T-helper 1 cell (primary cell): ENCODE measurements at places on chromosomes 12 and 14.
A peak's percentile ranks its signal among the peaks of the same experiment; 100 is the strongest.

- DNase-seq = peak; percentile 40
Measured at GRCh38 chr14:70714055-70714550, 72.4 kb downstream of the TTC9 start.

GRCh38 chr14:69987406-69988121 is 108.3 kb downstream of the SMOC1 start:
- DNase-seq = no peak

DNA sequence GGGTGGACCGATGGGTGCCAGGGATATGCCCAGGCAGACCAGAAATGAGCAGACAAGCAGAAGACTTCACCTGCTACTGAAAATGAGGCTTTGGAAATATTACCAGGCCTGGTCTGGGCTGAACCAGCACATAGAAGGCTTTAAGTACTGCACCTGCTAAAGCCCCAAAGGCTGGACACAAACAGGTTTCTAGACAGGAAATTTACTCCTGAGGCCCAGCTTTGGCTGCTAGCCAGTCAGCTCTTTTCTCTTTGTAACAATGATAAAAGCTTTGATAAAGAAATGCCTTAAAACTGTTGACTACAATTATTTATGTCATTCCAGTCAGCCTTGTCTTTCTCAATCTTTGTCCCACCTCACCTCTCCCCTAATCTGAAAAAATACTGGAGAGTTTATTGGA is 228.9 kb upstream of the EGLN3 start:
- DNase-seq = no peak

DNA sequence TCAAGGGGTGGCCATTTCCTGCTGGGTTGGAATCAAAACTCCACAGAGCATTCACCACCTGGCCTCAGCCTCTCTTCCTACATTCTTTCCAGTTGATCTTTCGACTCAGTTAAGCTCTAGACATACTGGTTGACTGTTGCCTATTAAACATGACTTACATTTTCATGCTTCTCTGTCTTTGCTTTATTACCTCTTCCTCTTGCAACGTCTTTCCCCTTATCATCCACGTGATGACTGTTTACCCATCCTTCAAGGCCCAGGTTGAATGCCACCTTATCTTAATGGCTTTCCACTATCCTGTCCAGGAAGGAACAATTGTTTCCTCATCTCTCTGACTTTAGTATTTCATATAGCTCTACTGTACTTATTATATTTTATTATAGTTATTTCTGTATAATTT is 24.4 kb upstream of the CCDC175 start:
- DNase-seq = no peak

DNA sequence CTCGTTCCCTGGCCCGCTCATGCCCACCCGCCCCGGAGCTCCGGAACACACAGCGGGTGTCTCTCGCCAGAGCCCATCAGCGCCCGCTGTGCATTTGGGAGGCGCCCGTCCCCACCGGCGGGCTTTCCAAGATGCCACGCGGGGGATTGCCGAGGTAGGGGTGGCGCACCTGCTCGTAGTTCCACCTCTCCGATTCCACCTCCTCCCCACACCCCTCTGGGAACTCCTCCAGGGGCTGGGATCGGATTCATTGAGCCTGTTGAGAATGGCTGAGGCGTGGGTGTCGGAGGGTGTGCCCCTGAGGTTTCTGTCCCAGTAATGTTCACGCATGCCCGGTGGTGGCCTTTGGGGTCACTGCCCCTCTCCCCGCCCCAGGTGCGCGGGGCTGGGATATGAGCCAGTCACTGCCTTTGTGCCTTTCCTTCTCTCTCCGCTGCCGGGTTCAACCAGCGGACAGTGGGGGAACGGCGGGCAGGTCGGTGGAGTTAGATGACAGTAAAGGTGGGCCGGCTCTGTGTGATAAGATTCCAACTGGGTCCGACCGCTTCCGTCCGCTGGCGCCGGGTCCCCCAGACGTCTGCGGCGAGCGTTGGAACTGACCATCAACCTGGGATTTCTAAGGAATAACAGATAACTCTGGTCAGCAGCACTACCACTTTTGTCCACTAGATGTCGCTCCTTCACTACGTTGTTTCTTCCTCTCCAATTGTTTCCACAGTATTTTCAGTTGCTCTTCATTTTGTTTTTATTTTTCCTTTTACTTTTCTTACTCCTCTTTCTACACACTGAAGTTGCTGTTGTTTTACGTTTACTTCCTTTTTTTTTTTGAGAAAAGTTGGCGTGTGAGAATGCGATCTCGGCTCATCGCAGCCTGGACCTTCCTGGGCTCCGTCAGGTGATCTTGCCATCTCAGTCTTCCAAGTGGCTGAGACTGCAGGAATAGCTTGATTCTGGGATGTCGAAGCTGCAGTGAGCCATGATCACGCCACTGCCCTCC is 178.1 kb upstream of the ALG10B start:
- peak; percentile 61 for DNase-seq

GRCh38 chr12:89238593-89238992 is 113.7 kb downstream of the DUSP6 start:
- no peak for DNase-seq

DNA sequence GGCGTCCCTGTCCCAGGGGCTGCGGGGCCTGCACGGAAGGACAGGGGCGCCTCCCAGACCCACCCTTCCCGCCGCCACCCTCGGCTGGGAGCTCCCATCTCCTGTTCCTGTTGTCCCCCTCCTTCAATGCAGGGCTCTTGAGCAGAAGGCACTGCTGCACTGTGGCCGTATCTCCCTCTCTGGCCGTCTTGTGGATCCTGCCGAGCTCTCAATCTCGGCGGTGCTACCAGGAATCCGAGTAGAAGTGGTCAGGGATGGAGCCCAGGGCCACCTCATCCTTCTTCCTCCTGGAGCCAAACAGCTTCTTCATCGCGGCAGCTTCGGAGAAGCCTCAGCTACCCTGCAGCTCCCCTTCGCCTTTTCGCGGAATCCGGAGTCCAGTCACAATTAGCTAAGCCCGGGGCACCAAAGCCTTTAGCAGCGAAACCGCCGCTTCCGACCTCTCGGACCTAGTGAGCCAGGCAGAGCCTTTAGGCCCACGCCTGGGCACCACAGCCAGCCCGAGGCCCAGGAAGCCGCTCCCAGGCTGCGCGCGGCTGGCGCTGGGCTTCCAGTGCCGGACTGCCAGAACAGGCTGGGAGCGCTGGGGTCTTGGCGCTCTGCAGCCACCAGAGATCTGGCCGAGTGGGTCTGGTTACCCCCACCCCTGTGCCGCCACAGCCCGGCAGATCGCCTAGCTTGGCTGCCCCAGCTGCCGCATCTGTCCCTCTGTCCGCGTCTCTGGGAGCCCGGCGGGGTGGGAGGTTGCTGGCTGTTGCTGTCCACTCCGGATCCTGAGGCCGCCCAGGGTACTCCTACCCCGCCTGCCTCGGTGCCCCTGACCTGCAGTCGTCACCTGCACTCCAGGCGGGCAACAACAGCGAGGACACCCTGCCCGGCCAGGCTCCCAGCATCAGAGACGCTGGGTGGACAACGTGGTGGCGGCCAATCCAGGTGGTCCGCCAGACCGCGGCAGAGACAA is 69.1 kb downstream of the ASCL4 start:
- no peak for DNase-seq

- DNase-seq = no peak
Measured at GRCh38 chr12:83010169-83010804, 323.6 kb downstream of the TMTC2 start.

- DNase-seq = no peak
Measured at GRCh38 chr14:80346395-80346794, 135.1 kb upstream of the DIO2 start.

DNA sequence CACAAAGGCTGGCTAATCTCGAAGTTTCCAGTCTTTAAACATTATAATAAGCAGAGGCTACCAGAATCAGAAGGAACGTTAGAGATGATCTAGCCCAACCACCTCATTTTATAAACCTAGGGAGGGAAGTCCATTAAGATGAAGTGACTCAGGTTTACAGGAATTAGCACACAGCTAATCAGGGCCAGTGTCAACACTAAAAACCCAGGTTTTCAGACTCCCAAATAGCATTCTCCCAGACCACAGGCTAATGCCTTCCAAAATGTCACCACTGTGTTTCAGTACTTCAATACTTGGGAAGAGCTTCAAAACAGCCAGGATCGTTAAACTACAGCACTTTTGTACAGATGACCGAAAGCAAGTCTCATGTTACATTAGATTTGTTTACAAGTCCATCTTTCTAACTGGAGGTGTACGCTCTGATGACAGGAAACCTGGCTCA is 89.2 kb downstream of the FOXN3 start:
- no peak for DNase-seq

- no peak for DNase-seq
Measured at GRCh38 chr12:130752692-130753230, 36.7 kb upstream of the RIMBP2 start.

GRCh38 chr12:132659146-132659545 is 28.0 kb downstream of the POLE start:
- DNase-seq = no peak

GRCh38 chr12:4121506-4122020 is 152.0 kb upstream of the CCND2 start:
- DNase-seq = no peak

DNA sequence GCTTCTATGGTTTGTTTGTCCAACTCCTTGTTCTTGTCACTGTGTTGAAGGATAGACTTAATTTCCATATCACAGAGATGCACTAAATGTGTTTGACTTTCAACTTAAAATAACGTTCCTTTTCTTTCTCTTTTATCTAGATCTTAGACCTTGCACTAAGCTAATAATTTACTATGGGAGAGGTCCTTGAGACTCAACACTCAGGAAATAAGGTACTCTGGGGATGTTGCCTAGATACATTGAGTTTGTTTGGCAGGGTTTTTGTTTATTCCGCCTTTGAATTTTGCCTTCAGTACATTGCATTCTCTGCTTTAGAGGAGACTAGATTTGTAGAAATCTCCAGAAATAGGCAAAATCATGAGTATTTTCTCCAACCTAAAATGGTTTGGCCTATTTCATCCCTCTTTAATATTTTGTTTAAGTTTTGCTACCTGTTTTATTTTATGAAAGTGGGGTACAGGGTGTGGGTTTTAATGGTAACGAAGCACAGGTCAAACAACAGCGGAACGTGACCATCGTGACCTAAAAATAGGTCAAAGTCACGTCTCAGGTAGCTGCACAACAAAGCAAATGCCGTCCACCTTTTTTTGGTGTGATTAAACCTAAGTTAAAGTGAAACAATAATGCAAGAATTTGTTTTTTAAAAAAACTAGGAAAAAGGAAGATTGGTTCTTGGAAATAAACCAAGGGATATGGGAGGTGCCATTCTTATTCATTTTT is 115.3 kb upstream of the CPSF6 start:
- DNase-seq = no peak

DNA sequence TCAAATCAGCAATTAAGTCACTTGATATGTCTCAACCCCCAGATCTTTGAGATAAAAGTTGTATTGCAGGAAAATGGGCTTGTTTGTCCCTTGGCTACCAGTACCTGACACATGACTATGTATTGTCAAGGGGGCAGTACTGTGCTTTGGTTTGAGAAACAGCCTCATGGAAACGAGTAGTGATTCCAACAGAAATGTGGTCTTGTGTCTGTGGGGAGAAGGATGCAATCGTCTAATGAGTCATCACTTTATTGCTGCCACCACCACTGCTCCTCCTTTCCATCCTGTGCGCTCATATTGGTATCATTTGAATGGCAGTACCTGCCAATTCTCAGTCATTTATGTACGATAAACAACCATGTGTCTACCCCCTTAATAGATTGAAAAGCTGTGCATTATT is 72.8 kb upstream of the ARHGAP5 start:
- DNase-seq = no peak

GRCh38 chr12:66674495-66675122 is 4.3 kb downstream of the GRIP1 start:
- DNase-seq = no peak

DNA sequence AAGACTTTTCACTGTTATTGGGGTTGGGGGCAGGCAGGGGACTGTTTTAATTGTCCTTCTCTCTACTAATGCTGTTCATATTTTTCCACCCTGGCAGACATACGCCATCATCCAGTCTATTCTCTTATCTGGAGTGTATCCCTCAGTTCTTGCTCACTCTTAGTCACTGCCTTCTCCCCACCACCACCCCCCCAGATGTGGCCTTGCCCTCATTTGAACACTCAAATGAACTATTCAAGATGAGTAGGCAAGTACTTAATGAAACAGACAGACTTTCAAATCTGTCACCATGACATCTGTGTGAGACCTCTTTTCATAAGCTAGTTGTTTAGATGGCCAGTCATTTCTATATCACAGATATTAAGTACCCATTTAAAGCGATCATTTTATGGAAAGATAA is 10.1 kb downstream of the NUDT4 start:
- no peak for DNase-seq

DNA sequence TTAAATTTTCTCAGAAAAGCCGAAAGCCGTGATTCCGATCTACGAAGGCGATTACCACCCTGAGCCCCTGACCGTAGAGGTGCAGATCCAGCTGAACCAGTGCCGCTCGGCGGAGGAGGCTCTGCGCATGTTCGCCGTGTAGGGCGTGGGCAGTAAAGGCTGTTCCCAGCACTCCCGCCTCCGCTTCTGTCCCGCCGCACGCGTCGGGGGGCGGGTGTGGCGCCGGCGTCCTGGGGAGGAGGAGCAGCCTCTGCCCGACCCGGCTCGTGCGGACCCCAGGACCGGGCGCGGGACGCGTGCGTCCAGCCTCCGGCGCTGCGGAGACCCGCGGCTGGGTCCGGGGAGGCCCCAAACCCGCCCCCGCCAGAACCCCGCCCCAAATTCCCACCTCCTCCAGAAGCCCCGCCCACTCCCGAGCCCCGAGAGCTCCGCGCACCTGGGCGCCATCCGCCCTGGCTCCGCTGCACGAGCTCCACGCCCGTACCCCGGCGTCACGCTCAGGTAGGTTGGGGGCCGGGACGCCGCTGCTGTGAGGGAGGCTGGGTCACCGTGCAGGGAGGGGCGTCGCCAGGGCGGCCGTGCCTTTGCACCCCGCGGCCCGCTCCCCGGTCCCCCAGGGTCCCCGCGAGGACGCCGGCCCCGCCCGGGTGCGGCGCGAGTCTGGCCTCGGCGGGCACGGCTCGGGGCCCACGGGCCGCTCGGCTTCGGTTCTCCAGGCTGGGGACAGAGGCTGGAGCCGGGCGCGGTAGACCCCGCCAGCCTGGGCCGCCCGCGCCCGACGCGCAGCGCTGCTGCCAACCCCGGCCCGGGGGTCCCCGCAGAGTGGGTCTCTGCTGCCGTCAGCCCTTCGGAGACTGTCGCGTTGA is at the start of gene B3GNT4:
Gene B3GNT4, plus strand, starts transcription at position 409 of the 866 bp plus-strand sequence. CDS start 910 bp downstream, outside the sequence.
- DNase-seq = peak; percentile 62

DNA sequence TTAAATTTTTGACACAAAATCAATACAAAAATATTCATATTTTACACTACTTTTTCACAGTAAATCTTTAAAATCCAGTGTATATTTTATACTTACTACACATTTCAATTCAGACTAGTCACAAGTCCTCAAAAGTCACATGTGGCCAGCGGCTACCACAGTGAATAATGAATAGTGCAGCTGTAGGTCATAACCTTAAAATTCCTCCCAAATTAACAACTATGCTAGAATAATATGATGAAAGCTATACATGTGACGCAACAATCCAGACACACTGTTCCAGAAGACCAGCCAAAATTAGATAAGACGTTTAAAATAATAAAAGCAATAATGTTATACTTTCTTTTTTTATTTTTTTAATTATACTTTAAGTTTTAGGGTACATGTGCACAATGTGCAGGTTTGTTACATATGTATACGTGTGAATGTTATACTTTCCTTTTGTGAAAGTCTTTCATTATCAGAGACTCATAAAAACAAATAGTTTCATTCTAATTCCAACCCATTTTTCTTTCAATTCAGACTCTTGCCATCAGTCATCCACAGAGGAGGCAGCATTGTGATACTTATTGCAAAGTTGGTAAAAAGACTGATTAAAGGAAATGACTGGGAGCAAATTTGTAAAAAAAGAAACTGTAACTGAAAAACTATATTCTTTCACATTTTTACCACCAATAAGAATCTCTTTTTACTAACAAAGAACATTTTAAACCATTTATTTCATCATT is 67.0 kb downstream of the C2CD5 start:
- no peak for DNase-seq

- no peak for DNase-seq
Measured at GRCh38 chr12:128644664-128645296, 179.0 kb downstream of the SLC15A4 start.
